ENCODE measurements at places on chromosomes 11 and 22.

GRCh38 chr11:68521969-68522652 is 61.6 kb downstream of the PPP6R3 start:
- no peak overlapping the region for H3K4me3 ChIP-seq
- H3K4me1 ChIP-seq, result peaks cover 55% of the 10 kb centered on the region
- DNase-seq, result no peak

- no peak overlapping the region for H3K27ac ChIP-seq
- H3K4me3 ChIP-seq, result no peak overlapping the region
- DNase-seq, result no peak
- H3K4me1 ChIP-seq, result peaks cover 11% of the 10 kb centered on the region
- H3K36me3 ChIP-seq, result no peaks in the 10 kb centered on the region
- H3K27me3 ChIP-seq, result peaks cover 12% of the 10 kb centered on the region
These were observed 67.3 kb downstream of the PTPRJ start for GRCh38 chr11:48047616-48048015.

DNA sequence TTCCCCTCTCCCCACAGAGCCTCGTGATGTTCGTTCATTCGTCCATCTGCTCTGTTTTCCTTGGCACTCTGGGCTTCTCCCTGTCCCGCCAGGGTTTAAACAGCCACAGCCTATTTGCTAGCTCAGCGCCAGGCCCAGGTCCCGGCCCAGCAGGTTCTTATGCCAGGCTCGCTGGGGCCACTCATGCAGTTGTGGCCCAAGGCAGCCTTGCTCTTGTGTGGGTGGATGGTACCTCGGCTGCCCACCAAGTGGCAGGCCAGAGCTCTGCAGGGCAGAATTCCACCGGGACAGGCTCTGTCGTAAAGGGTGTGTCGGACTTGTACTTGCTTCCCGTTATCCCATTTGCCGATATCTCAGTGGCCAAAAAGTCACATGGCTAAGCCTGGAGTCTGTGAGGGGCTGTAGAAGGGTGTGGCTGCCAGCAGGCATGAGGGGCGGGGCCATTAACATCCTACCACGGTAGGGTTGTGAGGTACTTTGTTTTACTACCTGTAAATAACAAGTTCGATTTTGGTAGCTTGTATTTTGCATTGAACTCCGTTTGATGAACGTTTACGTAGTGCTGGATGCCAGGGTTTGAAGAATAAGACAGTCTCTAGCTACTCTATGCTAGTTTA is 7.9 kb downstream of the FAM118A start:
- H3K4me3 ChIP-seq, result no peak overlapping the region
- DNase-seq, result peak; percentile 31
- H3K27ac ChIP-seq, result peak overlapping the region; percentile 91
- H3K36me3 ChIP-seq, result peaks cover 2% of the 10 kb centered on the region

DNA sequence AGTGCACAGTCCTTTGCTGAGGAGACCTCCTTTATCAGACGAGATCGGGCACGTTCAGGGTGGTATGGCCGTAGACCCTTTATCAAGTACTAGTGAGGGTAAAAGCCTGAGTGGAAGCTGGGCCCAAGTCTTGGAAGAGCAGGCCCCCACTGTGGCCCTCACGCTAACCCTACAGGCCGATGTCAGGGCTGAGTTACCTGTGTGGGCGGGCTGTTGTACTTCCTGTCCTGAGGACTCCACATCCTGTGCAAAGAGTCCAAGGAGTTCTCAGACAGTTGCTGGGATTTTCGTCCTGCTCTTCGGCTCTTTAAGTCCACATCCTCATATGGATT is 34.9 kb downstream of the RPL27A start:
- H3K27me3 ChIP-seq, result peaks cover 6% of the 10 kb centered on the region
- H3K36me3 ChIP-seq, result peaks cover 27% of the 10 kb centered on the region
- peak; percentile 24 for DNase-seq
- H3K4me3 ChIP-seq, result peak overlapping the region; percentile 57
- peaks cover 92% of the 10 kb centered on the region for H3K4me1 ChIP-seq
- H3K27ac ChIP-seq, result peak overlapping the region; percentile 97

- H3K4me3 ChIP-seq, result no peak overlapping the region
- no peaks in the 10 kb centered on the region for H3K27me3 ChIP-seq
- no peak for DNase-seq
- peaks cover 9% of the 10 kb centered on the region for H3K4me1 ChIP-seq
- no peaks in the 10 kb centered on the region for H3K36me3 ChIP-seq
- no peak overlapping the region for H3K27ac ChIP-seq
These were observed 1.9 kb downstream of the SLC5A1 start for GRCh38 chr22:32044913-32045312.
